ENCODE measurements at places on chromosomes 4 and X. TPM values are rescaled to one million over a fixed set of nuclear protein-coding genes. Genes with fewer than 3 reads are reported as not detected.

GRCh38 chrX:149611623-149612175, 16.6 kb upstream of the HSFX2 start:
- DNase-seq, result no peak

DNA sequence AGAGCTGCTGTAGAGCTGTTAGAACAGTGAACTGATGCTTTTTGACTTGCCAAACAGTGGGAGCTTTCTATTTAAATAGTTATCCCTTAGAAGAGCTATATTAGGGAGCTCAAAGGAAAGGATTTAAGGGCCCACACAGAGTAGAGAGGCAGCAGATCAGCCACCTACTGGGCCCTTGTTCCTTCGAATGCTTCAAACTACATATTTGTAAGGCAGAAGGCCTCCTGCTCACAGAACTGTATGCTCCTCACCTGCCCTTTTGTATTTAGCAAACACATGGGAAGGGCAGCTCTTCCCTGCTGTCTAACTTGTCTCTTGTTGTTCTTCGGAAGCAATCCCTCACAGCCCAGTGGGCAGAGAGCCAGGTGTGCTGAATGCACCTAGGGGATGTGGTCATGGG, 38.0 kb downstream of the IL1RAPL1 start:
- DNase-seq, result no peak

DNA sequence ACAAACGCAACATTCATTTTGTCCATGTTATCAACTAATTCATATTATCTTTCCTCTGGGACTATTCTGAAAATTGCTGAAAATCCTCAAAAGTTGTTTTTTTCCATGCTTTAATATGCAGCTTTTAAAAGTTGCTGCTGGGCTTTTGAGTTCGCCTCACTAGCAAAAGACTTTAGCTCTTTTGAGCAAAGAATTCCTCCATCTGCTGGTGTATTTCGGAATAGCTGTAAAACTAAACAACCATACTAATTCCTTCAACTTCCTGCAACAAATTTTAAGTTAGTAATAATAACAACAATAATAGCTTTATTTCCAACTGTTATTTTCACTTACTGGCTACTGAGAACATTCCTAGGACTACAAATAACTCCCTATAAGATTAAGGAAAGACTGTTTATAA, 124.5 kb upstream of the PLAC1 start:
- no peak for DNase-seq

- no peak for DNase-seq
Measured at GRCh38 chr4:182434720-182435119, 191.5 kb downstream of the TENM3 start.

GRCh38 chrX:44775726-44776125, 68.1 kb upstream of the DUSP21 start:
- DNase-seq, result no peak

- no peak for DNase-seq
Measured at GRCh38 chr4:88746206-88746605, 48.6 kb upstream of the NAP1L5 start.

- DNase-seq, result no peak
Measured at GRCh38 chr4:34170946-34171345, 2073.4 kb downstream of the ARAP2 start.

DNA sequence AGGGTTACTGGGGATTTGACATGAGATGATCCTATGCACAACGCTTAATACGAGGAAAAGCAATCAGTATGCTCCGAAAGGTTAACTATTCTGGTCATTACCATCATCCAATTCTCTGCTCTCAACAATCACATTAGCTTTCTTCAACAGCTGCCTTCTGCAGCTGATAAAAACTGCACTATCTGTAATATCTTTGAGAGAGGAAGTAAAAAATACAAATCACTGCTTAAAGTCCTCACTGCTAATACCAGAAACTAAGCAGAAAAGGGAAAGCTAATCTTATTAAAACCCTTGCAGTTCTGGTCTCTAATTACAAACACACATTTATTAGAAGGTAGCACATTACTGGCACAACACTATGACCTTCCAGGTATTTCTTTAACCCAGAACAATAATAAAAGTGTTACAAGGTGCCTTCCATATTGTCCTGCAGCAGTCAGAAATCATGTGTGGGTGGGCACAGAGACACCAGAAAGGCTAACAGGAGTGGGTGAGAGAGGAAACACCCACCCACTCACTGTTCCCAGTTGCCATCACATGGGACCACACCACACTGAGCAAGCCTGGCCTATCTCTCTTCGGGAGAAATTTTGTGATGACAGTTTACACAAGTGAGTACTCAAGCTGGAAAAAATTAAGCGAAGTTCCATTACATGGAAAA, 71.0 kb downstream of the RELL1 start:
- DNase-seq, result no peak

- peak; percentile 64 for DNase-seq
Measured at GRCh38 chrX:357693-358471, 28.8 kb downstream of the PPP2R3B start.

NDNF gene
- total RNA-seq, result 201 TPM

CLGN gene
- 0.93 TPM for total RNA-seq

GAGE12C gene
- not detected for total RNA-seq

CCSER1 gene
- 7.4 TPM for total RNA-seq

Data from upper lobe of right lung (tissue), 1 donor.